ENCODE measurements at places on chromosomes 13 and 19.

GRCh38 chr19:2477732-2478191, 1.8 kb downstream of the GADD45B start:
- DNase-seq, result no peak

- no peak for DNase-seq
These were observed 11.9 kb downstream of the SELENOW start for GRCh38 chr19:47790398-47790814.

- DNase-seq, result no peak
These were observed 2.6 kb downstream of the FGF9 start for GRCh38 chr13:21673539-21673788.

DNA sequence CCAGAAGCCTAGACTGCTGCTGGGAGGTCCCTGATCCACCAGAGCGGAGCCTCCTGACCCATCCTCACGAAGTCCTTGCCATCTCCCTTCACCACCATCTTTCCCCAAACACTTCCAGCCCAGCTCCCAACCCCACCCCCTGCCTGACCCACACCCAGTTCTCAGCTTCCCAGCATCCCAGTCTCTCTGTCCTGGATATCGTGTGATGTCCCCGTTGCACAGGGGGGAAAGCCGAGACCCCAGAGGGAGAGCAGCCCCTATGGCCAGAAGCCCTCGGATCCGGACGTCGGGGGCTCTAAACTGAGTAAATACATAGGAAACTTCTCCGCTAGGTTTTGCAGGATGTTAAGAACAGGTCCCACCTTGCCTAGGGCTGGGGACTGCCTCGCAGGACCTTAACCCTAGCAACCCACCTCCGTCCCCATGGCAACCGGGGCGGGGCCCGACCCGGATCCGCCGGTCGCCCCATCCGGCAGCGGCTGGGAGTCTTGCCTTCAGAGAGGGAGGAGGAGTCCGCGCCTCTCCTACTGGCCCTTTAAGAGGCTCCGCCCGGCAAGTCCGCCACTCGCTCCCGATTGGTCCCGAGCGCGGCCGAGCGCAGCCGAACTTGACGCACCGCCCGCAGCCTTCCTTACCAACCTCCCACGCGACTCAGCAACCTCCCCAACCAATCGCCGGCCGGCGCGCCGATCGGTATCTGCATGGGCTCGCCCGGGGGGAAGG, 451 bp upstream of the HMG20B start:
- DNase-seq, result peak; percentile 94

- DNase-seq, result no peak
These were observed 1417.0 kb downstream of the EFNB2 start for GRCh38 chr13:105118426-105118985.

DNA sequence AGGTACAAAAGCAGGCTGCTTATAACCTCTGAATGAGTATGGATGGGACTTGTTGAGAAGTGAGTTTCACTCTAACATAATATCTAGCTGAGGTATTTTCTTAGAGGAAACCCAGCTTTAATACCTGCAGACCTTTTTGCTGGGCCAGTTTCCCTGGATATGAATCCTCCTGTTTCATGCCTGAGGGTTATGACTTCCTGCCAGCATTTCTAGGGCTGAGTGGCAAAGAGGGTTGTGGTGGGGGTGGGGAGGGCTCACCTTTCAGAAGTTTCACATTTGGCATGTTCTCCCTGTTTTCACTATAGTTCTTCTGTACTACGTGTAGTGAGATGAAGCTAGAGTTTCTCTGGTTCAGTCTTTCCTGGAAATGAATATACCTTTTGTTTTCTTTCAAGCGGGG, 73.7 kb downstream of the LACC1 start:
- no peak for DNase-seq

DNA sequence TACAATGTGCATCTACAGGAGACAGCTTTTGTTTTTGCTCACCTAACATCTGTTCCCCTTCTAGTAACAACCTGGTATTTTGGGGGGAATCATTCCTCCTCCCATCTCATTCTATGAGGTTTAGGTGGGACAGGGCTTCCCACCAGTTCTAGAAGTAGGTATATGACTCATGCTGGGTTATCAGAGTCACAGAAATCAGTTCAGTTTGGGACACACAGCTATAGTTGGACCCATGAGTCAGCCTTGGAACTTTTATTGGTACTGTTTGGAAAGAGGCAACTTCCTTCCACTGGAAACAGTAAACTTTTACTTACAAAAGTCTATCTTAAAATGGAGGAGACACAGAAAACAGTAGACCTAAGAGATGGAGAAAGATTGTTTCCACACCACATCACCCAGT, 185.5 kb downstream of the DNAJC3 start:
- no peak for DNase-seq

GRCh38 chr19:51572410-51572809, 1.3 kb downstream of the ZNF175 start:
- no peak for DNase-seq

DNA sequence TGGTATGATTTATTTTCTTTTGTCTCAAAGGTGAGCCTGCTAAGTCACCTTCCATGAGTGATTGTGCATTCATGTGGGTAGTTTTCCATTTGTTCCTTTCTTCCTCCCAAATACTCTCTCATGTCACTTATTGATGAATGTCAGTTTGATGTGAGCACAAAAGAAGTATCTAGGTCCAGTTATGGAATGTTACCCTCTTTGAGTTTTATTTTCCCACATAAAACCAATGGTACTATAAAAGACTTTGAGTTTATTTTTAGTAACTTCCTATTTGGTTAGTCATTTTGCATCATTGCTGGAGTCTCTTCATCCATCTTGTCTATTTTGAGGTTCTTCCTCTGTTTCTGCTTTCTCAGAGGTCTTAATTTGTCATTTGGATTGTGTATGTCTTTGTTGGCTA, 321.3 kb downstream of the GPC6 start:
- DNase-seq, result no peak

GRCh38 chr13:110913322-110914080, 1.4 kb downstream of the ANKRD10 start:
- no peak for DNase-seq

DNA sequence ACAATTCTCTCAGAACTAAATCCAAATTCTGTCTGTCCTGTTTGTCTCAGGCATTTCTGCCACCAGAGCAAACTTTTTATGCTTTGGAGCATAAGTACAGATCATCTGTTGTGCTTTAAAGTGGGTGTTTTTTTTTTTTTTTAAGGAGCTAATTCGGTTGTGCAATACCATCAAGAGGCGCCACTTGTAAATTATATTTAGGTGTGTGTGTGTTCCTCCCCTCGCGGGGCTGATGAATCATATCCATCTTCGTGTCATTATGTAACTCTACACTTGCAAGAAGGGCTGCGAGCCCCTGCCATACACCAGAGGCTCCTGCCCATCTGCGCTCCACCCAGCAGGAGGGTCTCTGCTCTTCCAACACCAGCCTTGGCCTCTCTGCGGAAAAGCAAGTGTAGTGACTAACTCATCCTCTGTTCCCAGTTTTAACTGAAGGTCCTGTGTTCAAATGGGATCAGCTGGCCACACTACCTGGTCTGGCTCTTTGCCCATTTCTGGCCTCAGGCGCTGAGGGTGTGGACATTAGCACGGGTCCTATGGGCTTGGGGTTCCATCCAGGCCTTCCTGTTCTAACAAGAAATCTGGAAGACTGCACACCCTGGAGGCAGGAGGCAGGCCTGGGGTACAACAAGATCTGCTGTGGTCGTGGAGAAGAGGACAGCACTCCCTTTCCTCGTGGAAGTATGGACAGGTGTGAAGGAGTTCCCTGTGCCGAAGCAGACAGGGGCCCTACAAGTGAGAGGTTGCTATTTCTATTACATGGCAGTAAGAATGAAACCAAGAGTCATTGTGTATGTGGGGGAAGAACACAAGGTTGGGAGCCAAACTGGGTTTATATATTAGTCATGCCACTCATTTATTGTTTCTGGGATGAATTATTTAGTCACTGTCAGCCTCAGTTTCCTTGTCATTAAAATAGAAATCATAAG, 96.1 kb upstream of the MBNL2 start:
- no peak for DNase-seq

GRCh38 chr13:59522652-59523051, 641.1 kb downstream of the DIAPH3 start:
- DNase-seq, result no peak

- no peak for DNase-seq
These were observed 6.1 kb downstream of the SH2D3A start for GRCh38 chr19:6761053-6761676.

GRCh38 chr19:38055655-38056521, 148.9 kb downstream of the SIPA1L3 start:
- DNase-seq, result no peak

DNA sequence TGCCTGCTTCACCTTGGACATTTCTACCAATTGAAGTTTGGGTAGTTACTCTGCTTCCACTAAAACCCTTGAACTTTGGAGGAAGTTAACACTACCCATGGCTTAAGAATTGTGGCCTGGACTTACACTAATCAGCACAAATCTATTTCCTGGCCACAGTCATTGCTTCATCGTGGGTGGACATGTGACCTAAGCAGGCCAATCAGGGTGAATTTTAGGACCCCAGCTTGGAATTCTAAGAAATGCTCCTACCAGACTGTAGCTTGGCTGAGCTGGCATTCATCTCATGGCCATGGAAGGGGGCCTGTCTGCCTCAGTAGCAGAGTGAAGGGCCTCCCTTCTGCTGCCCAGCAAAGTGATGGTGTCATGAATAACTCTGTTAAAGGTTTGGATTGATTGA, 58.3 kb upstream of the SLC15A1 start:
- DNase-seq, result no peak

DNA sequence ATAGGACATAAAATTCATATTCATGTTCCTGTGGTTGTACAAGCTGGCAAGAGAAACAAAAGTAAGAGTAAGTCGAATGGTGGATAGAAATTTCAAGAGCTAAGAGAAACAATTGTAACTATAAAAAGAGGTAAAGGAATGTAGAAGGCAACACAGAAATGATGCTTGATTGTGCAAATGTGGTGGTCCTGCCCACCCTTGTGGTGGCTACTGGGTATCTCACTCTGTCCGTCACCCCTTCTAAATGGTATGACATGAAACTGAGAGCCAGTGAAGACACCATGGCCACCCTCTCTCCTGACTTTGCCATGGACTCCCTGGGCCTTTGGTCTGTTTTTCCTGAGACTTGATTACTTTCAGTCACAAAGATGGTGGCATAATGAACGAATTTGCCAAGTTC, 925.9 kb upstream of the SLITRK6 start:
- DNase-seq, result no peak

DNA sequence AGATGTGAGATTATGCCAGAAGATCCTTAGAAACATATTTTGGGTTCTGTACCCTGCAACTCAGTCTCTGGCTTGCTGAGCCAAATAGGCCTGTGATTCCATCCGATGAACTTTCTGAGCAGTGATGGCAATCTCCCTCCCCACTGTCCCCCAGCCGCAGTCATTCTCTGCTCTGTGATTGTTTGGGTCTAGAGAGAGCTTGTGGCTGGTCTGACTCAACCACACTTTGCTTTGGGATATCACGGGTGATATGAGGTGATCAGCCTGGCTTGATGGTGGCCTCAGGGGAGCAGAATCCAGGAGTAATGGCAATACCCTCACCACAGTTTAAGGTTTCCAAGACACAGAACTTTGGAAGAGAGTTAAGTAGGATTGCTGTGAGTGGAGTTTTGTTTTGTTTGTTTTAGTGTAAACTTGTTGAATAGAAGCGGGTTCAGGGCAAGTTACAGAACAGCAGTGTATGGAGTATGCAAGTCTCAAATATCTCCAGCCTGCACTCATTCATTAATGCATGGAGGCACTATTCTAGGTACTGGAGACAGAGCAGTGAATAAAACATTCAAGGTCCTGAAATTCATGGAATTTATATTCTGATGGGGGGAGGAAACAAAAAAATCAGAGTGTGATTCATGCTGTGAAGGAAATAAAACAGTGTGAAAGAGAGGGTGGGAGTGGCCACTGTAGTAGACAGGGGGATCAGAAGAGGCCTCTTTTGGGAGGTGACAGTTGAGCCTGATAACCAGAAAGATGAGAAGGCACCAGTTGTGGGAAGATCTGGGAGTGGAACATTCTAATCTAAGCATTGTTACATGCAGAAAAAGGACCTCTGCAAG, 5.3 kb downstream of the SAMD4B start:
- no peak for DNase-seq

DNA sequence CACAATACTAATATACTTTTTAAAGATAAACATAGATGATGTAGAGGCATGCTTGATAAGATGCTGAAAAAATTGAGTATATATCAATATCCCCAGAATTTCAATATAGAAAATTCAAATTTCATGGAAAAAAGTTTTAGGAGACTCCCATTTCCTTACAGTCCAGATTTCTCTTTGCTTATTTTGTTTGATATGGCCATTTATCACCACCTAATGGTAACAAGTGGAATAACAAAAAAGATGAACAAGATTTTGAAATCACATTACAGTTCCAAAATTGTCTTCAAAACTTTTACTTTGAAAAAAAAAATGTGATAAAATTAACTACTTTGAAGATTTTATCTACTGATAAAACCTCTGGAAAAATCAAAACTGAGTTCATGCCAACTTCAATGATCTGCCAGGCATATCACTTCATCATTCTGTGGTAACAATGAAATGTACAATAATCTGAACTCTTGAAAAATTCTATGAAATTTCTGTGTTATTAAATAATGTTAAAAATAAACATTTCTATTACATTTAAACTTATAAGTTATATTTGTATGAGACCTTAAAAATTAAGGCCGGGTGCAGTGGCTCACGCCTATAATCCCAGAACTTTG, 17.5 kb downstream of the MIPEP start:
- no peak for DNase-seq

DNA sequence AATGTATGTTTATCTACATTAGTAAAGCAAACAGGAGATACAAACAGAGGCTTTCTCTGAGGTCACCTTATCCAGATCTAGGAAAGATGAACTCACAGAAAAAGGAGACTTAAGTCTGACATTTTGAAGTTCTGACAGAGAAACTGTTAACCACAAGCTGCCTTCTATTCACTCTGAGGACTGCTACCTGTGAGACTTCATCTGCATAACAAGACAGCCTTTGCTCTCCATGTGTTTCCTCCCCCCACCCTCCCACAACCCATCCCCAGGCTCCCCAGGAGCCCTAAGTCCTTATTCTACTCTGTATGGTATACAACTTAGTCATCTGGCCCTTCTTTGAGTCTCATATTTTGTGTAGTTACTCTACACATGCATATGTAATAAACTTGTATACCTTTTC, 699.0 kb downstream of the FGF9 start:
- no peak for DNase-seq

DNA sequence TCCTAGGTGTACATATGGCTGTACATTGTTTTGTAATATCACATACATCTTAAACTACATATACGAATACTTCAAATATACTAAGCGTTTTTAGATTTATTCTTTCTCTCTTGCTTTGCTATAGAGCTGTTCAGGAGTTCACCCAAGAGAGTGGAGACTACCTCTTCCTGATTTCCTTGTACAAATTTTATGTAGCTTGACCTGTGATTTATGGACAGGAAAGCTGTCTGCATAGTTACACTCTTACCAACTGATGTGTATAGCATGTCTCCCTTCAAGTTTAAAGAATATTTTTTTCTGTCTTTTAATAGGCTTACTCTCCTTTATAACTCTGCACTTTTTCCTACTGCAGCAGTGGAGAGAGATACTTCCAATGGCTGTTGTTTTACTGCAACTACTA, 428.7 kb downstream of the NDFIP2 start:
- no peak for DNase-seq

DNA sequence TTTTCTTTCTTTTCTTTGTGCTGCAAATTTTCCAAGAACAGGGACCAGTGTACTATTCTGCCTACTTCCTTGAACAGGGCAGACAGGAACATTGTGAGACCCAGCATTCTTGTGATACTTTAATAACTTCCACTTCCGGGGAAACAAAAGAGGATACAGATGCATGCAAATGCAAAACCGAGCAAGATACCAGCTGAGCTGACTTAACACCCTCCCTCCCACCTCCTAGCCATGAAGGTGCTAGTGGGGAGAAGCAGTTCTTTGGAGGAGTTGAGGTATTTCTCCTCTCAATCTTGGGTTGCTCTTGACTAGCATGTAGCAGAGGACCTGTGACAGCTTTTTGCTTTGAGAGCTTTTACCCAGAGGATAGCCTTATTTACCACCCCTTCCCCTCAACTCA, 111.2 kb downstream of the KLF5 start:
- no peak for DNase-seq

Data from NCI-H2081 treated with DMSO at 0.1 percent for 48 hours (cell line).